Kidney glomerular epithelial cell (primary cell): ENCODE measurements at places on chromosomes 1 and 21.

GRCh38 chr1:175808573-175808972 is 65.2 kb upstream of the TNR start:
- DNase-seq, result no peak

DNA sequence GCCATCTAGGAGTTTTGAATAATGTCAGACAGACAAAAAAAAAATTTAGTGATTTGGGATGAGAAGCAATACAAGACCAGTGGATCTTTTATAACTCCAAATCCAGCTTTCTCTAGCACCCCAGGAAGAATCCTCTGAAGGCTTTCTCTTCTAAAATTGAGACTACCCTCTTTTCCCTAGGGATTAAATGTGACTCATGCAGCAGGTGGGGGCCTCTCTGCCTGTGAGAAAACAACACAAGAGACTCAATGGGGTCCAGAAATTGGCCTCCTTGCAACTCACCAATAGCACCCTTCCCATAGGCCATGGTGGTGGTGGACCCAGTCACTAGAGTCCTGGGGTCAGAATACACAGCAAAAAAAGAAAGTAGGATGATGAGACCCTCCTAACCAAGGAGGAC is 120.3 kb upstream of the ATP1A1 start:
- no peak for DNase-seq

DNA sequence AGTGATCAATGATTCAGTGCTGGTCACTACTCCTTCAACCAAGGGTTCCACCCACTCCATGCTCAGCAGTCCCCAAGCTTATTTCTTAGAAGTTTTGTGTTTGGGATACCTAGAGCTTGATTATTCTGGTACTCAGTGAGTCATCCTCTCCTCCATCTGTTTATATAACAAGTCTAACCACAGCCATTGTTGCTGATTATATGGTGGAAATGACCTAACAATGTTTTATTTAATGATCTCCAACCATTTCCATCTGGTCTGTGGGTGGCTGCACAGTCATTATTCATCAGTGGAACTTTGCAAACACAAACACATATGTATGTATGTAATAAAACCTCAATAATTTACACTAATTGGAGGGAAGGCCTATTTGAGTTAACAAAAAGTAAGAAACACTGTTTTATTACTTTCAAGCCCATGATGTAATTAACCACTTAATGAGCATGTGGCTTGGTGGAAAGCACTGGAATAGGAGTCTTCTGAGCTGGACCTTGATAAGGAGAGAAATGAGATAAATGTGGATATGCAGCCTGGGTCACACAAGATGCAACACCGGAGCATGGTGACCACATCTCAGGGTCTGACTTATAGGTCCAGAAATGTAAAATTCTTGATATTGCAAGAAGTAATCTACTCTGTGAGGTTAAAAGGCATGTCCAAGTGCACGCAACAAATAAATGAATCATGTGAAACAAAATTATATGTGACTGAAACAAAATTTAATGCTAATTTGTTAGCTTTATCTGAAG is 99.0 kb upstream of the WLS start:
- DNase-seq, result peak; percentile 84

- DNase-seq, result no peak
These were observed 127.2 kb downstream of the NAV1 start for GRCh38 chr1:201666102-201666501.

DNA sequence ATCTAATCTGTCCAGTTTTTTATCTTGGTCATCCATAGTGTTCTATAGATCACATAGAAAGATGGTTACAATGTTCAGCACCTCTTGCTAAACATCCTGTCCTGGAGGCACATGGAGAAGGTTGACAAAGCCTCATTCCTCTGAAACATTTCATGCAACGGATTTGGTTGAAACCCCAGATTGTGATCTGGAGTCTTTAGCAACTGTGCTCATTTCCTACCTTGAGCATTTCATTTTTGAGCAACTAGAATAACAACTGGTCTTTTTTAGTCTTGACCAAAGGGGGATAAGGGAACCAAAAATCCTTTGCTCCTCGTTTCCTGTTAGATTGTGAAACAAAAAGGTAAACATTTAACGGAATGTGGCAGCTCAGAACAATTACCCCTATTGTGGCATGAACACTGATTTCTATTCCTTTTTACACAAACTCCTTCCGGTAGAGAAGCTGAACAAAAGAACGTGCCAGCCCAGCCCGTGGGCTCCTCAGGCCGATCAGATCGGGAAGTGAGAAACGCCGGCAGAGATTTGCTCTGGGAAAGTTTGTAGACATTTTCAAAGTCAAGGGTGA is 94.7 kb upstream of the ERRFI1 start:
- DNase-seq, result no peak

DNA sequence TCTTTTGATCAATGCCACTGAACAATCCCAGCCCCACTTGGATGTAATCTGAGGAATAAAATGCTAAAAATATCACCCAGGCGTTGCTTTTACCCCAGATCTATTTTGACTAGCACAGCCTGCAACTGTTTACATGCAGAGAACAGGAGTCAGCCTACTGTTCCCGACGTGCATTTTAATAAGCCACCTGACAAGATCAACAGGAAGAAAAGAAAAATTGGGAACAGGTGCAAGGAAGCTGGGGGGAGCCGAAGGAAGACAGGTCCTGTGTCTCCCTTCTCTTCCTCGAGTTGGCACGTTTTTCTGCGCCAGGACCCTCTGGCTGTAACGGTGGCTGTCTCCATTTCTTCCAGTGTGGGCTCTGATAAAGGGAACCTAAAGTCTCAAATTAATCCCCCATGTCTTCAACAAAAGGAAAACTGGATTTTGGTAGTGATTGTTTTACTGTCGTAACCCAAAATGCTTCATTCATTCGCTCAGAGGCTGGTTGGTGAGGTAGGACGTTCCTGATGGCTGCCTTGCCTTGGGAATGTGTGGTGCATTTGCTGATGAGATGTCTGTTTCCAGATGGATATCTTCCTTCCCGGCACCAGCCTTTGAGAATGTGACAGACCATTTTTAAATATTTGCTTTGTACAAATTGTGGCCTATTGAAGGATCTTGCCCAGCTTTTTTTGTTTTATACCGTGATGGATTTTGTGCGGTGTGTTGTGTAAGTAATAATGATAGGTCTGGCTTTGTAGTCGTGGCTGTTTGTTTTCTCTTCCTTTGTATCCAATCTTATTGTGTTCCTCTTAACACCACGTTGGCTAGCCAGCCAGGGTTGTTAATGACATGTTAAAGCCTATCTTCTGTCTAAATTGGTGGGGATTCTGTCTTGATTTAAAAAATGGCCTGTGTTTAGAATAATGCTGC is 117.5 kb downstream of the C1orf21 start:
- no peak for DNase-seq

DNA sequence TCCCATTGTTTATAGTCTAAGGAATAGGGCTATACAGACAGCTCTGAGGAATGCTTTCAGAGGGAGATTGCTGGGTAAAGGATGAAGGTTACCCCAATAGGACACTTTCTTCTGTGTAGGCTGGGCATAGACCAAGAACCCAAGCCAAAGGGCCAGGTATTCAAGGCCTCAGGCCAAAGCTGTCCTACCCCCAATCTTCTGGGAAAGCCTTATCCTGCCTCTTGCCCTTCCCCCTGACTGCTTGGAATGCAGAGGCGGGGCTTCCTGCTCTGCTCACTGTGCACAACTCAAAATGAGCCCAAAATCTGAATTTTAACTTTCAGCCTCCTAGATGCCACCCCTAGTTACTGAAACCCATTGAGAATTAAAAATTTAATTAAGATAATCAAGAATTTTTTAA is 2.2 kb downstream of the OR10Z1 start:
- DNase-seq, result no peak

DNA sequence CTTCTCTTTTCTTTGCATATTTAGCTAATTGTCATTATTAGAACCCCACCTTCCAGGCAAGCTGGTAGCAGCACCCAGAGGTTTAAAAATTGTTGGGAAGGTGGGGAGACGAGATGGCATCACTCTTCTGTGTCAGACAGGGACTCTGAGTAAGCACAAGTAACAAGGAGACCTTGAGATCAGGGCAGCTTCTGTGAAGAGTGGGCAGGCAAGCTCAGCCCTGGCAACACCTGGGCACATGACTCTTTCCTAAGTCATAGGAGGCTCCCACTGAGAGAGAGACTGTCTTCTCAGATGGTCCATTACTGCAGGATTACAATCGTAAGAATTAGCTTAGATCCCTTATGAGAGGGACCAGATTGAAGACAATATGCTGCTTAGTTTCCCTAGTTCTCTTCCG is 183.5 kb downstream of the BRINP2 start:
- no peak for DNase-seq
